HepG2 (cell line): ENCODE measurements at places on chromosomes 1 and 21.

DNA sequence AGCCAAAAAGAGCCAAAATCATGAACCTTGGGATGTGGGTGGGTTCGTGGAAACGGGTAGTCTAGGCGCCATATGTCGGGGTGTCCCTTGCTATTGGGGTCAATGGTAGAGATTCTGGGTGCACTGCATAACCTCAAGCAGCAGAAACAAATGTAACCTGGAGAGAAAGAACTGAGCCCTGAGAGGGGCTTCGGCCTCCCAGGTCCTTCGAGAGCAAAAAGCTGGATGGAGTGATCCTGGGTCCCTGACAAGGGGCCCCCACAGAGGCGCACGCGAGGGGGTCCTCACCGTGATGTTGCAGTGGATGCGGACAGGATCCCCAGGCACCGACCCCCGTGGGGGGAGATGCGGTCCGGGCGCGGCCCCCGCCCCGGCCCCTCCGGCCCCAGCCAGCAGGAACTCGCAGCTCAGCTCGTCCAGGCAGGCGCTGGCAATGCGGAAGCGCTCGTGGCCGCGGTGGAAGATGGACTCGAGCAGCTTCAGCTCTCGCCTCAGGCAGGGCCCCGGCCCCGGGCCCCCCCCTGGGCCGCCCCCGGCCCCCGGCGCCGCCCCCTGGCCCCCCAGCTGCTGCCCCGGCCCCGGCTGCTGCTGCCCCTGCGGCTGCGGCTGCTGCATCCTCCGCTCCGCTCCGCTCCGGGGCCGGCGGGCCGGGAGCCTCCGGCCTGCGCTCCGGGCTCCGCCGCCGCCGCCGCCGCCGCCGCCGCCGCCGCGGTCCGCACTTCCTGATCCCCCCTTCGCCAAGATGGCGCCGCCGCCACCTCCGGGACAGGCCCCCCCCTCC is at the start of gene UBE2Q1:
TSS of gene UBE2Q1 (minus strand) at position 724 of the 781 bp plus-strand sequence. CDS start at position 615, 109 bp downstream.
- no peak for DNase-seq

GRCh38 chr21:41365377-41366107 is 3.7 kb downstream of the MX2 start:
- no peak for DNase-seq

- no peak for DNase-seq
These were observed 4.2 kb downstream of the RNPC3 start for GRCh38 chr1:103529746-103530145.

- DNase-seq, result no peak
These were observed 414.4 kb downstream of the PTBP2 start for GRCh38 chr1:97135972-97136371.

GRCh38 chr1:232378266-232379062 is 251.5 kb downstream of the SIPA1L2 start:
- DNase-seq, result no peak

DNA sequence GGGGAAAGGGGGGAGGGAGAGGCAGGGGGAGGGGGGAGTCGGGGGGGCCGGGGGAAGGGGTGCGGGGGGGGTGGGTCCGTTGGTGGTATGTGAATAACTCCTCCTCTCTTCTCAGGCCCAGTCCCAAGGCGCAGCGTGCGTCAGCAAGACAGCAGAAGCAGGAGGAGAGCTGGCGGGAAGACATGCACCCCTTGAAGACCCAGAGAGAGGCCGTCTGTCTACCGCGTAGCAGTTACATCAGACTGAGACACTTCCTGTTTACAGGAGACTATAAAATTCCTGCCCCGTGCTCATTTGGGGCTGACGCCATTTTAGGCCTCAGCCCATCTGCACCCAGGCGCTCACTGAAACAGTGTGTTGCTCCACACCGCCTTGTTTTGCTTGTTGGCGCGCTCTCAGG is 55.3 kb downstream of the SETD4 start:
- no peak for DNase-seq
